Smooth muscle cell of the pulmonary artery (primary cell): ENCODE measurements at places on chromosomes 2 and 18. TPM values are rescaled to one million over a fixed set of nuclear protein-coding genes. Genes with fewer than 3 reads are reported as not detected.

The TCF7L1 gene
- total RNA-seq: 5.1 and 5.2 TPM in 2 replicates

The PPP1R1C gene
- 0.07 TPM in 1 of 2 replicates, not detected in the other for total RNA-seq

The FBLN7 gene
- total RNA-seq: 7.5 and 17.7 TPM in 2 replicates

The CPLX4 gene
- not detected in 2 replicates for total RNA-seq

The RTP5 gene
- total RNA-seq: not detected in 2 replicates

The ZBTB7C gene
- 0.46 TPM in 1 of 2 replicates, not detected in the other for total RNA-seq

The GALNT5 gene
- total RNA-seq: 146 and 164 TPM in 2 replicates

The GPR45 gene
- not detected in 2 replicates for total RNA-seq

The CYP27A1 gene
- total RNA-seq: 6.8 and 13.7 TPM in 2 replicates

The INHA gene
- total RNA-seq: 0.26 and 0.43 TPM in 2 replicates

The ADRA2B gene
- total RNA-seq: 0.33 and 14.9 TPM in 2 replicates
